ENCODE measurements at places on chromosomes 2 and 18.
A peak's percentile ranks its signal among the peaks of the same experiment; 100 is the strongest.

- DNase-seq = no peak
These were observed 17.4 kb downstream of the STK25 start for GRCh38 chr2:241490825-241491506.

GRCh38 chr2:159890551-159891266 lies 92.7 kb upstream of the CD302 start:
- peak; percentile 94 for DNase-seq

GRCh38 chr18:11587846-11588245 lies 21.6 kb upstream of the SLC35G4 start:
- DNase-seq = no peak

DNA sequence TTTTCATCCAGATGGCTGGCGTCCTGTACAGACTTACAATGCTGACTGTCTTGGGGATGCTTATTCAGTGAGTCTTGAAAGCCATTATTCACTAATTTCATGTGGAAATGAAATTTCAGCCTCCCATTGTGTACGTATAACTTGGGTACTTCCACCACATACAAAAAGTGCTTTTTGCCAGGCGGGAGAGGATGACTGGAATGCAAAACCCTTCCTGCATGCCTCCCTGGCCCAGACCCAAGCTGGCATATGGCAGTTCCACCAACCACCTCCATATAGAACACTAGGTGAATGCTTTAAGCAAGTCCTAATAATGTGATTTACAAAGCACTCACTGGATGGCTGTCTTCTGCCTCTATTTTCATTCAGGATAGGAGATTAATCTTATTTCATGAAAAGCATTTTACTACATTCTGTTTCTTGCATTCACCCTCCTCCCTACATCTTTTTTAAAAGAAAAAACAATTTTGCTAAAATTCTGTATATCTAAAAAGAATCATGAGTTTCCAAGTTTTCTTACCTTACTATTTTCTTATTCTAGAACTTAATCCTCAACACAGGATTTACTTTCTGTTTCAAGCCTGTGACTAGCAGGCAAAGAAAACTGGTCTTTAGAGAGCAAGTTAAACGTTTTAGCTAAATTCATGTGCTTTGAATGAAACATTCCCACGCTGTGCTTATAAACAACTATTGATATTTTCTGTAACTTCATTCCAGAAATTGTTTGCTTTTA lies 327.6 kb downstream of the NCKAP5 start:
- DNase-seq = no peak

DNA sequence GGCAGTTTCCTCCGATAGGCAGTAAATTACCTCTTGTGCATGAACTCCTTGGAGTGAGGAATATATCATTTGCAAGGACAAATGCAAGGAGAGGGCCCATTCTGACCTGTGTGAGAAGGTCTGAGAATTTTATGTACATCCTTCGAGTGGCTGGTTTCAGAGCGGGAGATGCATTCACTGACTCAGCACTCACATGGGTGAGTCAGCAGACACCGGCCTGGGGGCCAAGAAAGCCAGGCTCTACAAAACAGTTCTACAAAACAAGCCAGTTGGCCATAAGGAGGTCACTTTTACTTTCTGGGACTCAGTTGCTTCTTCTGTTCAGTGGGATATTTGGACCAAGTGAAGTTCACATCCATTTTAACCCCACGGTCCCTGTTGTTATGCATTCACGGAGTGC lies 35.3 kb downstream of the CYP26B1 start:
- DNase-seq = no peak

DNA sequence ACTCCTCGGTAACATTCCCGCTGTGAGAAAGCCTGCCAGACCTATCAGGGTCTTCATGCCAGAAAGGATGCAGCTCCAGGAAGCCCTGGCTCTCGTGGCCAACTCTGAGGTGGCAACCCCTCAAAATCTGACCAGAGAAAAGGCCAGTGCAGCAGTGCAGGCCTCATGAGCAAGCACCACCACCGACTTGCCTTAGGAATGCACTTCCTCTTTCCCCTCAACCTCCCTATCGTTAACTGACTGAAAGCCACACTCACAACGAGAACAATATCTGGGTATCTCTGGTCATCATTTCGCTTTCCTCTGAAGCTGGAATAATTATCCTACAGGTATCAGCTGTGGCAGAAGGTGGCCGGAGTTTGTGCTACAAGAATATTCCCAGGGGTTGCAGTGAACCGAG lies 101.4 kb upstream of the POU3F3 start:
- peak; percentile 50 for DNase-seq

DNA sequence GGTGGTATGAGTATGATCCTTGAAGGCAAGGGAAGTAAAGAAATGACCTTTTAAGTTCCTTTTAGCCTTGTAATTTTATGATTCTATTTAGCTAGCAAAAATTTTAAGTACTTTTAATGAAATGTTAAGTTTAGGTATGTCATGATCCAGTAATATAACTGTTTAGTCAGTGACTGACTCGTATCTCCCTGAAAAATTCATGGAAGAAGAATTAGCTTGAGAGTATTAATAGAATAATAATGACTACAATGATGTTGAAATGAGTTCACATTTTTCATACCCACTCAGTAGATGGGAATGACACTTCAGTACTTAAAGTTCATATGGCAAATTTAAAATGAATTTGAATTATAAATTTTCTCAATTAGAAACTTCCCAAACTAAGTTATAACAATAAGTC lies 14.6 kb downstream of the RAB3GAP1 start:
- no peak for DNase-seq

DNA sequence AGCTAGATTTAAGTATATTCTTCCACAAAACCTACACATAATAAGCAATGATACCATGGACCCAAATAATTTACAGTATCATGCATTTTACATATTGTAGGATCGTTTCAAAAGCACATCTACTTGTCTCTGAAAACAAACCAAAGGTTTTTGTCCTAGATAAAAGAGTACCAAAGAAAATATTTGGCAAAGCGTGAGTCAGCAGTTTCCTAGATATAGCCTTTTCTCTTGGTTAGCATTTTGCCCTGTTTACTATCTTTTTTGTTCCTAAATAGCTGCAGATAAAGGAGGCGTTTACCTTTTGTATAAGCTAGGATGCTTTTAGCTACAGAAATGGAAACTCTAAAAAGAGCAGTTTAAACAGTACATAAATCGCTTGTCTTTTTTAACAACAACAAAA lies 305.8 kb upstream of the GULP1 start:
- DNase-seq = no peak

GRCh38 chr18:76994086-76994654 lies 138.4 kb downstream of the MBP start:
- no peak for DNase-seq

DNA sequence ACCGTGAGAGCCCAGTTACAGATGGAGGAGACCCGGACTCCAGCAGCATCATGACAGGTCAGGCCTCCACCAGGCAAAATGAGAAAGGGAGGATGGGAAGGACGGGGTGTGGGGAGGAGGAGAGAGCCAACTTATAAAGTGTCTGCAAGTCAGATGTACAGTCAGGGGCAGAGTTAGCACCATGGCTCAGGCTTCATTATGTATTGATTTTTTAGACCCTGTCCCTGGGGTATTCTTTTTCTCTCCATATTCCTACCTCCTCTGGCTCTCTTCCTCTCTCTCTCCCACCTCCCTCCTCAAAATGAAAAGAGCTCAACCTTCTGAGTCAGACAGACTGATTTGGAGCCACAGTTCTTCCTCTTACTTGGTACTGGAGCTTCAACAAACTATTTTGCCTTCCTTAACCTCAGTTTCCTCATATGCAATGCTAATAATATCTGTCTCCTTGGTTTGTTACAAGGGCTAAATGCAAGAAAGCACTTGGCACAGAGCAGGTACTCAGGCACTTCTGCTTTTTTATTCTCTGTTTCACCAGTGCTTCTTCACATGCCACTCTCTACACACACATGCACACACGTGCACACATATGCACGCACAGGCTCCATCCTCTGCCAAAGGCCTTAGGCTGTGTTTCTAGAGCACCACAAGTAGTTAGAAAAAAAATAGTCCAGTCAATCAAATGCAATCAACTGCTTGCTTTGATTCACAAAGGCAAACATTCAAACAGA lies 92.3 kb upstream of the PKDCC start:
- DNase-seq = no peak

DNA sequence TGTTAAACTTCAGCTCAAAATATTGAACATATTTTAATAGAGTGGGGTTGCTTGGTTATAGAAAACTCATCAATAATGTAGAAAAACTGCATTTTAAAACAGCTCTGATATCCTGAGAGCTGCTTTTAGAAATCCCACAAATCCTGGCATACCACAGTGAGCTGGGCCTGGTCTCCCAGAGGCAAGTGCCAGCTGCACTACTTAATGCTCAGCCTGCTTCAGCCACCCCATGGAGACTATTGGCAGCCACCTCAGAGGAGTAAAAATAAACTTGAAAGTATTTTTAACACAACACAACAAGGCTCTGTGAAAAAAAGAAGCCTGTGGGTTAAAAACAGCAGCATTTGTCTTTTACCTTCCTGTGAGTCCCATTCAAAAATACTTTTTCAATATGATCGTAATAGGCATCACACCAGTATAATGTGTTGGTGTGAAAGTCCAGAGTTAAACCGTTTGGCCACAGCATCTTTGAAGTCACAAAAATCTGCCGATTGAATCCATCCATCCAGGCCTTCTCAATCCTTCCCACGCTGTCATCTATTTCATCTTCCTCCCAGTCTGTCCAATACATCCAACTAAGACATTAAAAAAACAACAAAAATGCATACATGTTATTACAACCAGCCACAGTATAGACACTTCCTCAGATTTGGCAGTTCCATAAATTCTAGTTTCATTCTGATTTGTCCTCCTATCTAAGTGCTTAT lies 1115.3 kb downstream of the LRP1B start:
- no peak for DNase-seq

- no peak for DNase-seq
These were observed 98.9 kb upstream of the CNGA3 start for GRCh38 chr2:98247383-98247782.

GRCh38 chr2:157489983-157490382 lies 46.1 kb upstream of the CYTIP start:
- DNase-seq = peak; percentile 26

DNA sequence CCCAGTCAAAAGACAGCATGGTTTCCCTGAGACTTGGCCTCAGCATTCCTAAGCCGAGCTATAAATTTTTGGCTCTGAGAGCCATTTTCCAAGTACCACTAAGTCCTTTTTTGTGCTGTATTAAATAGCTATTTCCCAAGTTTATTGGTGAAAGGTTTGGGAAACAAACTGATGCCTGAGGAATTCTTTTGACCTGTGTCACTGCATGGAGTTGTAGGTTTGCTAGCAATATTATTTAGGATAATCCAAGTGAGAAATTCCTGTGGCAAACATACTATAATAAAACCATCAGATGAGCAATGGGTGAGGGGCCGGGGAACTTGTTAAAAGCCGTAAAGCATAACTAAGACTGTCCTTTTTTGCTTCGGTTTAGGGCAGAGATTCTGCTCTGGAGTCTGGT lies 28.4 kb downstream of the ARHGAP28 start:
- DNase-seq = no peak

GRCh38 chr2:101341421-101341820 lies 32.9 kb upstream of the RNF149 start:
- no peak for DNase-seq

DNA sequence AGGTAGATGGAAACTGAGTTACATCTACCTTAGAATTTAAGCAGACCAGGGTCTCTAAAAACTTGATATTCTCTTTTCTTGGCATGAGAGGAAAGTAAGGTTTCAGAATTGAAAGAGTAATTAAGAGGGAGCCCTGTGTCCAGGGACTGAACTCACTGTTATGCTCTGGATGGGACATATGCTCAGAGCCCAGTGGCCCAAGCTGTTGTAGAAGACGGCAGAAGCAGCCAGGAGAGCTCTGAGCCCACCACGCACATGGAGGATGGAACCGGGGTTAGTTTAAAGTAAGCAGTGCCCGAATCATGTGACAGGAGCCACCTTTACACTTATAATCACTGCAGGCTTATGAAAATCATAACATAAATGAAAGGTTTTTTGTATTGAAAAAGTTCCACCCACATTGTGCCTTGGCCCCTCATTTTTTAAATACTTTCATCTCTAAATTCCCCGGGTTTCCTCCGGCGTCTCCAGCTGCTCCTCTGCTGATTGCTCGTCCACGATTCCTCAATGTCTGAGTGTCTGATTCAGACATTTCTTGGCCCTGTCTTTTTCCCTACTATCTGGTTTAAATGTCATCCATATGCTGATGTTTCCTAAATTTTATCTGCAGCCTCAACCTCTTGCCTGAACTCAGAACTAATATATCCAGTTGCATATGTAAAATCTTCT lies 36.1 kb upstream of the SPTBN1 start:
- no peak for DNase-seq

- DNase-seq = no peak
These were observed 51.2 kb downstream of the GYPC start for GRCh38 chr2:126707191-126707590.

- DNase-seq = no peak
These were observed 92.5 kb downstream of the INHBB start for GRCh38 chr2:120438301-120439066.

- DNase-seq = no peak
These were observed 48.1 kb downstream of the MERTK start for GRCh38 chr2:111946294-111947114.

DNA sequence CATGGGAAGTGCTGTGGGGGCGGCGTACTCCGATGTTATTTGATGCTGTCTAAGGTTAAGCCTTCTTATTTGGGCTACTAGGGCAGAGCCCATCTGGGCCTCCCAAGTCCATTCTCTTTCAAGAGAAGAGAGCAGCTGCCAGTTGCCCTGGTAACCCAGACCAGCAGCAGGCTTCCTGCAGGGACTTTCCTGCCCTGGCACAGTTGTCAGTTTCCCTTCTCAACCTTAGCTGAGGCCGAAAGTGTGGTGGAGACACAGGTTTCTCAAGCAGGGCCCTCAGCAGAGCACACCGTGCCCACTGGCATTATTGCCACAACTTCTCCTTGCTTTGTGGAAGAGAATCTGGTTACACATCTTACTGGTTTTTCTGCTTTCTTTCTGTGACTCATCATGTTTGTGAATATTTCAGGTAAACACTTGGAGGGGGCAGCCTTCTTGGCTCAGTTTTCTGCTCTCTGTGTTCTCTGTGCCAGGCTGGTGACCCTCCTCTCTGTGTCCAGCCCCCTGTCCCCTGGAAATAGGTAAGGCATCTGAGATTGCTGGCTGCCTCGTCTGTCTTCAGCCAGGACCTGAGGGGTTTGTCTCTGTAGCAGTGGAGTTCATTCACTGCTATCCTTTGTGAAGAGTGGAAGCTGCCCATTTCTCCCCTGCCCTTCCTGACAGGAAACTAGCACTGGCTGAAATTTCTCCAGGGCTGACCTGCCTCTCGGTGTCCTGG lies 111.0 kb downstream of the B3GNT2 start:
- peak; percentile 56 for DNase-seq

Measured in suppressor macrophage (primary cell).